Sigmoid colon (tissue), 7 donors: ENCODE measurements at places on chromosomes 13 and 19. TPM values are rescaled to one million over a fixed set of nuclear protein-coding genes. Genes with fewer than 3 reads are reported as not detected.

The DNM2 gene
- 326 TPM for polyA plus RNA-seq

- DNase-seq, result no peak
Measured at GRCh38 chr19:16244091-16244490, 46.4 kb downstream of the AP1M1 start.

DNA sequence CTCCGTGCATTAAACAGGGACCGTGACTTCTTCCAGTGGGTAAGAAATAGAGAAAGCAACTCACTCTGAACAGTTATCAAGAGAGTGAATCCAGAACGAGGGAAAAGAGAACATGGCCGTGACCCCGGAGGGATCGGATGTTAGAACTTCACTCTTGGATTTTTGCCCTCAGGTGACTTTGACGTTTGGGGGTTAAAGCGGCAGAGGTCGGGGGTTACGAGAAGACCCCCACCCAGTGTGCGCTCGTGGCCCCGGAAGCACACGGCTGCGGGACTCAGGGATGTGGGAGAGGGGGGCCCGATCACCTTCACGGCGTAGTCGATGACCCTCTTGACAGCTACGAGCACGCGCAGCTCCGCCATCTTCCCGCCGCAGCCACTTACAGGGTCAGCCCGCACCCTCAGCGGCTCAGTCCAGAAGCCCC lies at the start of gene ETFB:
TSS of gene ETFB (minus strand) at position 424 of the 424 bp plus-strand sequence. CDS start at position 362, 62 bp downstream.
- no peak for DNase-seq

DNA sequence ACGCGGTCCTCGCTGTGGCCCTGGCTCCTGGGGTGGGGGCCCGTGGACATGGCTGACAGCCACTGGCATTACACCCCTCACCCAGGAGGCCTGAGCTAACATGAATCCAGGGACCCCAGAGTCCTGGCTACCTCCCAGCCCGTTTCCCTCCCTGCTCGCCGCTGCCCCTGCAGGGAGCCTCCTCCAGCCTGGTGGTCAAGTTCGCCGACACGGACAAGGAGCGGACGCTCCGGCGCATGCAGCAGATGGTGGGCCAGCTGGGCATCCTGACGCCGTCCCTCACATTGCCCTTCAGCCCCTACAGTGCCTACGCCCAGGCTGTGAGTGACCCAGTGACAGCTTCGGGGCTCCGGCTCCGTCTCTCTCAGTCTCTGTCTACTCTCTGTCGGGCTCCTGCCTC lies 56.6 kb downstream of the CELF5 start:
- no peak for DNase-seq

- DNase-seq, result peak; percentile 78
Measured at GRCh38 chr13:94548821-94549231, 47.1 kb downstream of the TGDS start.

DNA sequence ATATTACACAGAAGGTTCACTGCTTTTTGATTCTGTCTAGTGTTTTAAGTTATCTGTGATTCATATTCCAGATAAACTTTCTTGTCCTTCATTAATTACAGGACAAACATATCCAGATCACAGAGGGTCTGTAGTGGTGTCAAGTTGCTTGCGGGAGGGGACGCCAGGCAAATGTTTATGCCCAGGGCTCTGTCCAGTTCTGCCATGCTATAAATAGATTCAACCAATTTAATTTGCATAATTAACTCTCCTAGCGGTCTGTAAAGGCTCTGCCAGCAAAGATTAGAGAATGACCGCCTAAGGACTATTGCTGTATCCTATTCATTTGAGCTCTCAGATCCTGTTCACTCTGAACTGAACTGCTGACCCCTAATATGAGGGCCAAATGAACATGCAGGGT lies 59.7 kb upstream of the TRPC4 start:
- DNase-seq, result no peak

The DCLK1 gene
- 10.2 TPM for polyA plus RNA-seq

DNA sequence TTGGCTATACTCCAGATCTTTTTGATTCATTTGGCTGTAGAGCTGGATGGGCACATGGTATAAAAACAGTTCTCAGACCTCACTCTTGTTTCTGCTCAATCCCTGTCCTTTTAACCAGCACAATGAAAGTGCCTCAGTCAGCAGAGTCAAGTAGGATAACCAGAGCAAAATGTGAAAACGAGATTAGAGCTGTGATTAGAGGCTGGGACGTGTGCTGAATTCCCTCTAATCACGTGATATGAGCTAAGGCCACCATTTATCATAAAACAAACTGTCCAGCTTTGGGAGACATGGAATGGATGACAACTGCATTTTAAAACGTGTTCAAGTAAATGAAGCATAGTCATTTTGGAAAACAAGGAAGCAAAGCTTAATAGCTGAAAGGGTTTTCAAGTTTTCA lies 54.1 kb downstream of the GJA3 start:
- no peak for DNase-seq

DNA sequence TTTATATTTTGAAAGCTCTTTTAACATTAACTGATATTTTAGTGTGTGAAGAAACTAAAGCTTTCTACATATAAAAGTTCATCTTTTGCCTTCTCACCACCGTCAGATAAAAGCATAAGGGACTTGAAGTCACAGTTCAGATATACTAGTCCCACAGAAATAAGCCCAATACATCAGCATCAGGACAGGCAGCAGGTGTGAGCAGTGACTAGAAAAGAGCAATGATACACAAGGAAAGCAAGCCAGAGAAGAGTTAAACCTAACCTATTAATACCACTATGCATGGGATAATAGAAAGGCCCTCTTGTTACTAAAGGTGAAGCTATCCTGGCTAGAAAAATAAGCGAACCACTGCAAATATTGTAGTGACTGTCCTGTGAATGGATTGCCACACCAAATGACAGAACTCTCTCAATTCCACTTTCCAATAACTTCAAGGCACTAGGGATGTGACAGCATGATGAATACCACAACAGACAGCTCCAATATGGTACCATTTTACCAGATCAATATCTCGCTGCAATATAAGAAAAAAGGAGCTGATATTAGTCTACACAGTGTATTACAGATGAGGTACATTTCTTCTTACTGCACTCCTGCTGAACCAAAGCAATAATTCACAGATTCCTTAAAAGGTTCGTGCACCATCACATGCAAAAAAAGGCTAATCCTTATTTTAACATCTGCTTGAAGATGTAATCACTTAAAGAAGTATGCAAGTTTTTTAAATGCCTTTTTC lies 114.1 kb downstream of the DACH1 start:
- no peak for DNase-seq

The TNFSF9 gene
- polyA plus RNA-seq, result 0.46 TPM

- DNase-seq, result no peak
Measured at GRCh38 chr13:19981685-19982238, 23.2 kb downstream of the ZMYM2 start.

- DNase-seq, result no peak
Measured at GRCh38 chr13:75173457-75174356, 308.3 kb downstream of the TBC1D4 start.

DNA sequence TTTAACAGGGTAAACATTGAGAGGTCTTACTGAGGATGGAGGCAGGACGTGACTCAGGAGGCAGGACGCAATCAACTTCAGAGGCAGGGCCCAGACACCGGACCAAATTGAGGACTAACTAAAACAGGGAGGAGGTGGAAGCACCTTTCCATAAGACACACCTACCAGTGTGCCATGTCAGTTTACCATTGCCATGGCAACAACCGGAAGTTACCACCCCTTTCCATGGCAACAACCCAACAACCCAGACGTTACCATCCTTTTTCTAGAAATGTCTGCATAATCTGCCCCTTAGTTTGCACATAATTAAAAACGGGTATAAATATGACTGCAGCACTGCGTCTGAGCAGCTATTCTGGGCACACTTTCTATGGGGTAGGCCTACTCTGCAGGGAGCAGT lies 53.5 kb upstream of the SOX21 start:
- DNase-seq, result no peak

GRCh38 chr19:11096210-11096841 lies 7.1 kb downstream of the LDLR start:
- DNase-seq, result peak; percentile 91

The SLC17A7 gene
- 0.23 TPM for polyA plus RNA-seq
